GM12878 (cell line): ENCODE measurements at places on chromosomes 5 and 9. TPM values are rescaled to one million over a fixed set of nuclear protein-coding genes. Genes with fewer than 3 reads are reported as not detected.

The C9orf152 gene
- polyA plus RNA-seq = not detected in 2 replicates

The AK8 gene
- 0.08 and 0.17 TPM in 2 replicates for polyA plus RNA-seq

The SYK gene
- polyA plus RNA-seq = 68.0 and 74.3 TPM in 2 replicates

DNA sequence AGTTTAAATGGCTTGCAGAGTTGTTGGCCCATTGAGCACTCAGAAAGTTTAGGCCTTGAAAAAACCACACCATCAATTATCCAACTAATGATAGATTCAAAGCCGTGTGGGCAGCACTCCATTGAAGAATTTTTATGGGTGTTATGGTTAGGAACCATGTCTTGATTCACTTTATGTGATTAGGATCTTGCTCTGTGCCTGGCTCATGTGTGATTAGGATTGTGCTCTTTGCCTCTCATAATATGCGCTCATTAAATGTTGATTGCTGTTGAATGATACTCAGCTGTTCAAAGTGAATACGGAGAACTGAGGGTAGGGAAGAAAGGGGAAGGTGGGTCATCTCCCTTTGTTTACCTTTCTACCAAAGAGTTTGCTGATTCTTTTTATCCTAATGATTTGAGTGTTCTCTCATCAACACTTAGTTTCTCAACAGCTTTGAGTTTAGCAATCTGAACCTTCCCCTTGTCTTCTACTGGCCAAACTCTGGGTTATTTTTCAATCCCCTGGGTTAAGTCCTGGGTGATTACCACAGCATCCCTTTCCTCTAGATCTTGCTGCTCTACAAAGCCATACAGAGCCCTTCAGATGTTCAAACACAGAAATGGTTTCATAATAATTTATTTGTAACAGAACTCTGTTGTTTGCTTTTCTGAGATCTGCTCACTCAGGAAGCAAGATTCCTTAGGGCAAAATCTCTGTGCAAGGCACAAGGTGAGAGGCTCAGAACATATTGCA lies 668.8 kb upstream of the RGMB start:
- DNase-seq = no peak

DNA sequence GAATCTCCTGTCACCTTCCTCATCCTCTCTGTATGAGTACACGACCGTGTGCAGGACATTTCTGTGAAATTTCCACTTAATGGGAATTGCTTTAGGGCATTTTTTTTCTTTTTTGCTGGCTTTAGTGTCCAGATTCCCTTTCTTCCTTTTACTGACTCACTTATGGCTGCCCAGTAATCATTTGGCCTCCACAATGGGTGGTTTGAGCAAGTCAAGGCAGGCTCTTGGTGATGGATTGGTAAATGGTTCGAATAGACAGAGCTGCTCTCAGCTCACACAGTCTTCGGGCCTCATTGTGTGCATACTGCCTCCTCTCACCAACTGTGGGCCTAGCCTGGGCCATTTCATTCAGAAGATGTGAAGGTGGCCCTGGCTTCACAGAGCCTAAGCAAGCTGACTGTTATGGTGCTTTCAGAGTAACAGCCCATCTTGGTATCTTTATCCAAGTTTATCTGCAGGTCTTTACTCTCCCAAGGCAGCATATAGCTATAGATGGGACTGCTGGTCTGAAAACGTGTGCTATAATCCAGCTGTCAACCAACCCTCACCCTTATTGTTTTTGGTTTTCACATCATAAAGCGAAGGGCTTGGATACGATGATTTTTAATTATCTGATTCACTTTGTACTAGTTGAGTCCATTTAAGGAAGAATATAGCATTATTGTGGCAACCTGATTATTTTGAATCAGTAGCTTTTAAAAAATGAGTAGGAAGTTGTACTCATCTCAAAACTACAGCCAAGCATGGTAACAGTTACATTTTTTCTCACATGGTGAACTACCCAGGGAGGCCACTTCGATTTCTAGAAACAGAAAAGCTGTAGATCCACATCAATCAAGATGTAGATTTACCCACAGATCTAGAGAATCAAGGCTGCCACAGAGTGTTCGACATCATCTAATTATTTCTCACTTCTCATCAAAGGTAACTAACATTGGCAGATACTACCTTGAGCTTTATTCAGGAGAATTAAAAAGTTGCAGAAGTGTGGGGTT lies 50.4 kb upstream of the CKMT2 start:
- no peak for DNase-seq
